Urinary bladder (tissue), 4 donors: ENCODE measurements at places on chromosomes 13 and 19.

DNA sequence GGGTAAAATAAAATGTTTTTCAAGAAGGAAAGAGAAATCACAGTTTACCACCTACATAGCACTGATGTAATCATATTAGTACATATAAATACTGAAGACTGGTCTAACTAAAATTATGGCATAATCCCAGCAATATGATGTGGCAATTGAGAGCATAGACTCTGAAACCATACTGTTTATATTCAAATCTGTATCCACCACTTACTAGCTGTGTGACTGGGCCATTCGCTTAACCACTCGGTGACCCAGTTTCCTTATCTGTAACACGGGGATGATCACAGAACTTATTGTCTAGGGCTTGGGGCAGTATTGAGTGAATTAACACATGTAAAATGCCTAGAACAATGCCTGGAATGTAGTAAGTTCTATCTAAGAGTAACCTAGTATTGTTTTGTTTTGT lies 13.1 kb upstream of the GTF3A start:
- no peak for DNase-seq

DNA sequence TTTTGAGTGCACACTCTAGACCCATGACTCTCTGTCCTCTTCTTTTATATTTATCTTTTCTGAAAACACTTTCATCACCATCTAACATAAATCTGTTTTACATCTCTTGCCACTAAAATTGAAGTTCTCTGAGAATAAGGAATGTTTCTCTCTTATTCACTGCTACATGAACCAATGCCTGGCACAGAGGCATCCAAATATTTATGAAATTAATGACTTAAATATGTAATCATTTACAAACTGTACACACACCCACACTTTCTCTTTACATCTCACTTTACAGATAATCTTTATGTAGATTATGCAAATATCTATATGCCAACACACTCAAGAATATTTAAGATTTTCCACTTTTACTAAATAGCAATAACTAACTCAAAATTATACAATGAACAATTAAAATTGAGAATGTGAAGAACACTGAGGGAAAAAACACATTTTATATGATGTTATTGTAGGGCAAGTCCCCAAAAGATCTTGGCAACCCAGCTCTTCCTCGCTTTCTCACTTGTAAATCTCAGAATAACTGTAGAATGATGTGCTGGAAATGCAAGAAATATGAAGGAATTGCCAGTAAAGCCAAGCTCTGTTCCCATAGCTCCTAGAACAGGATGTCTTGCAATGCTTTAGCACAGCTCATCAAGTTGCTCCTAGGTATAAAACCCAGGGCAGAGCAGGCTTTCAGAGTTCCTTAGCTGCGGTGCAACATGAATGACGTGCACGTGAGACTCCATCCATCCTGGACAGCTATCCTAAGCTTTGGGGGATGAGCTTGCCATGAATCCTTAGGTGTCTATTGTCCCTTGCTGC lies 50.7 kb downstream of the UGGT2 start:
- no peak for DNase-seq

GRCh38 chr19:49594993-49595818 lies 4.2 kb downstream of the PRR12 start:
- DNase-seq, result no peak

DNA sequence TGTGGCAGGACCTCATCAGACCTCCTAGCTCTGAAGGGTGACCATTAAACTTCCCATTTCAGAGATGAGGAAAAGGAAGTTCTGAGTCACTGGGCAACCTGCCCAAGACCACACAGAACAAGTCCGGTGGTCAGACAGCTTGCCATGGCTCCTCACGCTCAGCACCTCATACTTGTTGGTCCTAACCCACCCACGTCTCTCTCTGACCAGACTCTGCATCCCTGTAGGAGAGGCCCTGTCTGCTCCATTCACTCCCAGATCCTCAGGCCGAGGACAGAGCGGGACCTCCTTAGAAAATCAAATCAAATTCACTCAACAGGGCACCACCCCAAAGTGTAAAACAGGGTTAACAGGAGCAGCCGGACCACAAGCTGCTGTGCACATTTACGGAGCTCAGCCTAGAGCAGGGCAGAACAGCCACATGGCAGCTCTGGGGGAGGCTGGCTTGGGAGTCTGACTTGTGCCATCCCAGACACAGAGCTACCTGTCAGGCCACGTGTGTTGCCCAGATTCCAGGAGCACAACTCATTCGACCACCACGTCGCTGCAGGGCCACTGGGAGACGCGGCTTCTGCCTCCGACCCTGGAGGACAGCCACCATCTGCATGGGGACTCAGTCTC lies 1.7 kb downstream of the MIER2 start:
- DNase-seq, result no peak

DNA sequence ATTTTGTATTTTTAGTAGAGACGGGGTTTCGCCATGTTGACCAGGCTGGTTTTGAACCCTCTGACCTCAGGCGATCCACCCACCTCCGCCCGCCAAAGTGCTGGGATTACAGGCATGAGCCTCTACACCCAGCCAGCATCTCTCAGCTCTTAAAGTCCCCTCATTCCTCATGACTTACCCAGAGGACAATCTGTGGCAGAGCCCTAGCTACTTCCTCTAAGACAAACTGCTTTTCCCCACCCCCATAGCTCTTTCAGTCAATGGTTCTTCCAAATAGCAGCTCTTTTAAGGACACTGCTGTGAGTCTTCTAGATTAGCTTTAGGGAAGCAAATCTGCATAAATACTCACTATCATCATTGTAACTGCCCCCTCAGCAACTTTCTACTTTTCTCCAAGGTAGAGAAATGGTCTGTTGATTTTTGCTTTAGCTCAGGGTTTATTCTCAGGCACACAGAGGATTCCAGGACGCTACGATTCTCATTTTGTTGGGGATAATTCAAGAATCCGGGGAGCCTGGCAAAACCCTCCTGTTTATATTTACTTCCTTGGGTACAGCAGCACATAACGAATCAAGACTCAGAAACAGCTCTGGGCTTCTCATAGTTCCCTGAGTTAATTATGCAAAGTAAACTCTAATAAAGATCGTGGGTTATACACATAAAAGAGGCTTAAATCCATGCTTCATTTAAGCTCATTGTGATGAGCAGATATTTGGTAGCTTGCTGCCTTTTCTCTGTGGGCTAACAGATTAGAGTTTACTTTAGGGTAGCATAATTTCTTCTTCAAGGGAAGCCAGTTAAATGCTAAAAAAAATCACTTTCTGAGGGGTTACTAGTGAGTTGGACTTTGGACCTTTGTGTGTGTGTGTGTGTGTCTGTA lies 357.4 kb downstream of the TDRD3 start:
- DNase-seq, result no peak

- DNase-seq, result no peak
These were observed 60.5 kb downstream of the ATP7B start for GRCh38 chr13:51950722-51951121.

DNA sequence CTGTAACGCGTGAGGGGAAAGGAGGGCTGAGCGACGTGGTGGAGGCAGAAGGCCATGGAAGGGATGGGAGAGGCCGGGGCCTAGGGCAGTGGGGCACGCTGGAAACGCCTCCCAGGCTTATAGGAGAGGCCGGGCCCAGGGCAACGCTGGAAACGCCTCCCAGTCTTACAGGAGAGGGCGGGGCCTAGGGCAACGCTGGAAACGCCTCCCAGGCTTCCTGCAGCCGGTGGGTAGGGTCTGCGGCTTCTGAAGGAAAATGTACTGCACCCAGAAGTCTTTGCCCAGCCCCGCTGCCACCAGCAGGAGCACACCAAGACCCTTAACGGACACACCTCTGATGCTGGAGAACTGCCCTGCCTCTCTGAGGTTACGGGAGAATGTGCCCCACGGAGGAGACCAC lies 9.1 kb downstream of the CACTIN start:
- DNase-seq, result no peak

GRCh38 chr13:95335667-95336066 lies 34.4 kb upstream of the ABCC4 start:
- DNase-seq, result no peak
